ENCODE measurements at places on chromosomes 13 and 19. TPM values are rescaled to one million over a fixed set of nuclear protein-coding genes. Genes with fewer than 3 reads are reported as not detected.

GRCh38 chr13:97583907-97584497 lies 150.0 kb downstream of the RAP2A start:
- DNase-seq = no peak

Gene FTL
- total RNA-seq = 1,137 TPM

GRCh38 chr13:23350009-23350408 lies 83.5 kb downstream of the SACS start:
- no peak for DNase-seq

GRCh38 chr13:37179645-37180044 lies 74.2 kb upstream of the CSNK1A1L start:
- DNase-seq = no peak

DNA sequence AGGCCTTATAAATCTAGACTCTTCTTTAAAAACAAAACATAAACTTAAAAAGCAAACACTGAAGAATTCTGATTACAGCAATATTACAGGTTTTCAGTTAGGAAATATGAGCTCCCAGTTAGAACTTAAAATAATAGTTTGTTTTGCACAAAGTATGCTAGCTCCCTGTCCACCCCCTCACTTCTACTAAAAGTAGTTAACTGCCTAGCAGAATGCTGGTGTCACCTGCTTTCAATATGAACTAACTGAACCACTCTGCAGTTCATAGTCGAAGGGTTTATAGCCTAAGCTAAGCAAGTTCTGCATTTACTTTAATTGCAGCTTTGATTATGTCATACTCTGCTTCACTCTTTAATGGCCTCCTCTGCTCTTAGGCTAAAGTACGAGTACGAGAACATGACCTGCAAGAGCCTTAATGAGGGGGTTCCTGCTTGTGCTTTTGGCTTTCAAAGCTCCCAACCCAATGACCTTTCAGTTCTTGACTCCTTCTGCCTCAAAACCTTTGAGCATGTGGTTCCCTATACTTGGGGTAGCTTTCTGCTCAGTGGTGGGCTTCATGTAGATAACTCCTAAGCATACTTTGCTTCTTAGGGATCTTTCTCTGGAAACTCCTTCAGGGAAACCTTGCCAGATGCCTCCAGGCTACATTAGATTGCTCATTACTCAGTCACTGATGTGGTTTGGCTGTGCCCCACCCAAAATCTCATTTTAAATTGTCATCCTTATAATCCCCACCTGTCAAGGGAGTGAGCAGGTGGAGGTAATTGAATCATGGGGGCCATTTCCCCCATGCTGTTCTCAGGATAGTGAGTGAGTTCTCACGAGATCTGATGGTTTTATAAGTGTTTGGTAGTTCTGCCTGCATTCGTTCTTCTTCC lies 278.9 kb upstream of the ARGLU1 start:
- DNase-seq = no peak

- DNase-seq = no peak
Observed at GRCh38 chr19:27905074-27905473, 1307.9 kb downstream of the UQCRFS1 start.

Gene KMT5C
- 14.9 TPM for total RNA-seq

DNA sequence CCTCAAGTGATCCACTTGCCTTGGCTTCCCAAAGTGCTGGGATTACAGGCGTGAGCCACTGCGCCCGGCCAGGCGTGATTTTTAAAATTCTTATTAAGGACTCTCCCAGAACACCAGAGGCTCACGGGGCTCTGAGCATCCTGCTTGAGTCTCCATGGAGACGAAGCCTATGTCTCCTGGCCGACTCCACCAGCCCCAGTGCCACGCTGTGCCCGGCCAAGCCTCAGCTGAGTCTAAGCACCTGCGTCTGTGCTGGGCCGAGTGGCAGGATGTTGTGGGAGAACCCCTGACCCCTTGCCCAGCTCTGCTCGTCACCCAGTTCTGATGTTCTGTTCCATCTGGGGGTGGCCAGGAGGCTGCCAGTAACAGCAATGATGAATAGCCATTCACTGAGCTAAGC lies 3.9 kb upstream of the CELF5 start:
- no peak for DNase-seq

DNA sequence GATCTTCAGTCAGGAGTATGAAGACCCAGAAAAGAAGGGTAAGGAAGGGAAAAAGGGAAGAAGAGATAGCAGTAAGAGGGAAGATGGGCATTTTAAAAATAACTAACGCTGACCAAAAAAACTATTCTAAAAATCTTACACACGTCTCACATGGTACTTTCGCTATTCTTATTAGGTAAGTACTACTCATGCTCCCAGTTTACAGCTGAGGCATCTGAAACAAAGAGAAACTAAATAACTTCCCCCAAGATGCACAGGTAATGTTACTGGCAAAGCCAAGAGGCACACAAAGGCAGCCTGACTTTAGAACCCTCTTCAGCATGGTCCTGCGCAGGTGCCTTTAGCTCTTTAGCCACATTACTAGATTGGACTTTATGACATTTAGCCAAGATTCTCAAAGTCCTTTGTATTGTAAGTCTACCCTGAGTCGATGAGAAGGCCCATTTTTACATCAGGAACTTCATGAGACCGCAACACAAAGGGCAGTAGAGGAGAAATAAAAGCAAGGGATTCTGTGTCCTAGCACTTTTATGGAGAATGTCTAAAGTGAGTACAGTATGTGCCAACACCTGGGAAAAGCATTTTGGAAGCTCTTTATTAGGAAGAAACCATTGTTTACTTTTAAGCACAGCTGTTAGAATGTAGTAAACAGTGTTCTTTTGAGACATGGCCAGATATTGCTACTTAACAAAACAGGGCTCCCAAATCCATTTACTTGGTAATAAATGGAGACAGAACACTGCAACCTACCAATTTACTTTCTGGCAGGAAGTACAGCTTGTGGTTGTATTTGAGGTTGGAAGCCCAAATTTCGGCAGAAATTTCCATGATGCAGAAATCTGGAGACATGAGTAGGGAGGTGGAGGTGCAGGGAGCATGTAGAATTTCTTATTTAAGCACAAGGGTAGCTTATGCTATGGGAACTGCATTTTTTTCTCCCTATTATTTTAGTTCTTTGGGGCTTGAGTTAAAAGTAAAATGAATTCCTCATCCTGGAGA lies 250.7 kb downstream of the KCTD12 start:
- DNase-seq = no peak

Gene FUT1
- total RNA-seq = 0.06 TPM

- DNase-seq = no peak
Observed at GRCh38 chr19:55913643-55914268, 18.4 kb downstream of the NLRP13 start.

DNA sequence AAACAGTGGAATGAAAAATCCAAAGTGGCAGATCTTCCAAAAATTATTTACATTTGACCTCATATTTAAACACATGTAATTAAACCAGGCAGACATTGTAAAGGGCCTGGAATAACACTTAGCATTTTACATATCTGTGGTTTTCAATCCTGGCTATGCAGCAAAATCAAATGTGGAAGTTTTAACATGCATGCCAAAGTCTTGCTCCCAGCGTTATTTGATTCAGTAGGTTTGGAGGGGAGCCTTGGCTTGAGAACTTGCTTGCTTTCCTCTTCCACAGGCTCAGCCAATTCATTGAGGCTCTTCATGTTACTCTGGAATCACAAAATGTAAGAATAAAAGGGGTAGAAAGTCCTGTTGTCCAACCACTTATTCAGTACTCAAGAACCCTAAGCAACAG lies 42.5 kb upstream of the INTS6 start:
- no peak for DNase-seq

GRCh38 chr13:45537516-45537915 lies 72.8 kb downstream of the COG3 start:
- no peak for DNase-seq

Gene LGALS13
- total RNA-seq = not detected

DNA sequence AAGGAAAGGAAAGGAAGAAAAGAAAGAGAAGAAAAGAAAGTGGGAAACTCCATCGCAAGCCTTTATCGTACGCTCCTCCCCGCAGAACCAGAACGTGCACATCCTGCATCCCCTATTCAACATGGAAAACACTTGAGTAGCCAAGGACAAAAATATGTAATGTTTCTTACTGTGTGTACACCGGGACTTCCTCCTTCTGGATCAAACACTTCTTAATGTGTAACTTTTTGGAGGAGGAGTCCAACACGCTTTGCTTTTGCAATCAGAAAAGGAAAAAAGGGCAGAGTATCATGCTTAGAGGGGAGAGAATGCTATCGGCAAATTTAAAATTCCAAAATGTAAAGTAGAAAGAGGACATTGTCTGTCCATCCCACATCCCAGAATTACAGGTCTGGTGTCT lies 7.8 kb upstream of the SHFL start:
- no peak for DNase-seq

DNA sequence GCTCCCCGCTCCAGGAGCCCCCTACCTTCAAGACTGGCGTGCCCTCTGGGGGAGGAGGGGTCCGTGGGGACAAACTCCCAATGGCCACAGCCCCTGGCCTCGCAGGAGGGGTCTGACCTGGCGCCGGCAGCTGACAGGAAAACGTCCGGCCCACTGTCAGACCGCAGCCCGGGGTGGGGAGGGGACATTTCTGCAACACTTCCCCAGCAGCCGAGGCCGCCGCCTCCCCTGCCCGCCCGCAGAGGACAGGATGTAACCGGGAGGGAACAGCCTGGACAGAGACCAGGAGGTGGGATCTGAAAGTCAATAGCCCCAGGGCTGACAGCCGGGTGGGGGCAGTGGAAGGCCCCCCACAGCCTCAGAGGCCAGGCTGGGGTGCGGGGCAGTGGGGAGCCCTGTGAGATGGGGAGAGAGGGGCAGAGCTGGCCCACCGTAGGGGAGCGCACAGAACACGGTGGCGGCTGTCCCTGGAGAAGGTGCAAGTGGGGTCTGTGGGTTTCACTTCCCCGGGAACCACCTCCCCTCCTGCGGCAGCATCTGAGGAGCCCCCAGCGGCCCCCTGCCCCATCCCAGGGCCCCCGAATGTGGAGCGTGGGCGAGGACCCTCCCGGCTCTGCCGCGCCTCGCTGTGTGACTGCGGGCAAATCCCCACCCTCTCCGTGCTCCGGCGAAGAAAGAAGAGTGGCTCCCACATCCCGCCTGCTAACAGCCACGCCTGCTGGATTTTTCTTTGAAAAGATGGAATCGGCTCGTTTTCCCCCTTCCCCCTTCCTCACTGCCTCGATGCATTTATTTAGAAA lies at the start of gene PEAK3:
Gene PEAK3 (minus strand): TSS at position 114 of the 800 bp plus-strand sequence. CDS start 1,244 bp downstream, outside the sequence.
- DNase-seq = no peak

- no peak for DNase-seq
Observed at GRCh38 chr13:97515643-97516042, 81.7 kb downstream of the RAP2A start.

Gene CCNA1
- 0.16 TPM for total RNA-seq

- DNase-seq = peak; percentile 58
Observed at GRCh38 chr19:51002542-51003311, 1.3 kb upstream of the KLK8 start.

GRCh38 chr13:79003989-79004898 lies 345.3 kb upstream of the OBI1 start:
- no peak for DNase-seq

DNA sequence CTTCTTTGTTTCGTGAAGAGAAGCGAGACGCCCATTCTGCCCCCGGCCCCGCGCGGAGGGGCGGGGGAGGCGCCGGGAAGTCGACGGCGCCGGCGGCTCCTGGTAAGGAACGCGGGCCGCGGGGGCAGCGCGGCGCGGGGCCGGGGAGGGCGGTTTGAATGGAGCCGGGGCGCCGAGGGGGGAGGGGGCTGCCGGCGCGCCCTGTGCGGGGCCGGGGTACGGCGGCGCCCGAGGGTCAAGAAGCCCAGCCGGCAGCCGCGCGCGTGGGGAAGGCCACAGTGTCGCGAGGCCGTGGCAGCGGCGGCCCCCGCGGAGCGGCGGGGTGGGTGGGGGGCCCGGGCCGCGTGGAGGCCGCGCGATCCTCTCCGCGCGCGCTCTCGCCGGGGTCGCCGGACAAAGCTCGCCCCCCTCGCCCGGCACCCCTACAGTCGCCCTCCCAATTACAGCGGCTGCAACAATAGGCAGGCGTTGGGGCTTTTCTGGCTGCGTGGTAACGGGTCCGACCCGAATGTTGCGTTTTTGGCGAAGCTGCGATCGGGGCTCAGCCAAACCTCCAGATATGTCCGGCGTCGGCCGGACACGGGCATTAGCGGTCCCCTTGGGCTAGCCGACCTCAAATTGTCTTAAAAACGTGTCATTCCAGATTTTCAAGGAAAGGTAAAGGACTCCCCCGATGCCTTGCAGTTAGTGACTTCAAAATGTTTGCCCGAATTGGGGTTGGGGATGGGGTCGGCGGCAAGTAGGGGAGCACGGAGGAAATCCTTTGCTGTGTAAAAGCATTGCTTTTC lies 437 bp downstream of the SMARCA4 start:
- DNase-seq = no peak

DNA sequence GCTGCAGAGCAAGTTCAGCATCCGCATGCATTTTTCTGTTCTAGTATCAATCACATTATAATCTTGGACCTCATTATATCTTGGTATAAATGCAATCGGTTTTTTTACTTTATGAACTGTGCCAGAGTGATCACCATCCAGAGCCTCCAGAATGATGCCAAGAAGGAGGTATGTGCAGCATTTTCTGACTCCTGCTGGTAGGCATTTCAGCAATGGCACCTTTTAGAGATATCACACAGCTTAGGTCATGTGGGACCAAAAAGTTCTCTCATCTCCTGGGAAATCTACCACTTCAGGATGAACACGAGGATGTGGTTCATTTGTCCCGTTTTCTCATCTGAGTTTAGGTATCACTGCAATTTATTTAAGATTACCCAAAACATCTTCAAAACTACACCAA lies 220.4 kb downstream of the VWA8 start:
- no peak for DNase-seq

- DNase-seq = no peak
Observed at GRCh38 chr19:3466635-3467034, 13.7 kb downstream of the SMIM24 start.

DNA sequence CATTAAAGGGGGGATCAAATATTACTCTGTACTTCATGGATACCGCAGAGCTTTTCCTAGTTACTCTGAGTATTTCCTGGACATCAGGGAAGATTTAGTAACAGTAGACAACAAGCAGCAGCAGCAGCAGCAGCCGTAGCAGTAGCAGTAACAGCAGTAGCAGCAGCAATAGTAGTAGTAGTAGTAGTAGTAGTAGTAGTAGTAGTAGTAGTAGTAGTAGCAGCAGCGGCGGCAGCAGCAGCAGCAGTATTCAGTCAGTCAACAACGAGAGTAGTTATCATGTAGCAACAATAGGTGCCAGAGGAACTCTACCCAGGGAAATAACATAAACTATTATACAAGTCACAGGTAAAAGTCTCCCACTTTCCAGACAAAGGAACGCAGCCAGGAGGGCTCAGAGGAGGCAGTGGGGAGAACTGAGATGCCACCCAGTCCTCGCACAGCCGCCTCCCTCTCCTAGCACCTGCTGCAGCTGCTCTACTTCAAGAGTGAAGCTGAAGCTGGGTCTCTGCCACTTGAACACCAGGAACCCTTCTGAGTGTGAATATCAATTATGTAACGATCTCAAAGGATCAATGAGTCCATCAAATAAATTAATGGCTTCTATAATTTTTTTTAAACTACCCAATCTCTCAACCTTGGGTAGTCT lies 1.3 kb upstream of the DOCK9 start:
- DNase-seq = no peak

Gene PRR19
- 0.92 TPM for total RNA-seq

Gene SIAH3
- 0.30 TPM for total RNA-seq

DNA sequence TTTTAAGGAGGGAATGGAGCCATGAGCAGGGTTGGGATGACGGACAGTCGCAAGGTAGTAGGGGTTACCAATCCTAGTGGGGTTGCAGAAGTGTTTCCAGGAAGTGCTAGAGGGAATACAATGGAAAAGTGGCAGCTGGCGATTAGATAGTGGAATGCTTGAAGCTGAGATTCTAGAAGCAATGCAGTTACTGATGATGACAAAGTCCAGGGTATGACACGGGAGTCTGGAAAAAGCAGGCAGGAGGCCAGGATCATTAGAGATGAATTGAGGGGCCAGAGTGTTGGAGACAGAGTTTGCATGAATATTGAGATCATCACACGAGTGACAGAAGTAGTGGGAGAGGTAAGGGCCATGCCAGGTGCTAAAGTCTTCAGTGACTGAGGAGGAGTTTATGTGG lies 17.3 kb upstream of the KL start:
- DNase-seq = no peak
